Effector CD4-positive, alpha-beta T cell (primary cell): ENCODE measurements at places on chromosomes 4 and X.

- peak; percentile 69 for DNase-seq
Measured at GRCh38 chr4:742742-743311, 37.2 kb downstream of the PCGF3 start.

DNA sequence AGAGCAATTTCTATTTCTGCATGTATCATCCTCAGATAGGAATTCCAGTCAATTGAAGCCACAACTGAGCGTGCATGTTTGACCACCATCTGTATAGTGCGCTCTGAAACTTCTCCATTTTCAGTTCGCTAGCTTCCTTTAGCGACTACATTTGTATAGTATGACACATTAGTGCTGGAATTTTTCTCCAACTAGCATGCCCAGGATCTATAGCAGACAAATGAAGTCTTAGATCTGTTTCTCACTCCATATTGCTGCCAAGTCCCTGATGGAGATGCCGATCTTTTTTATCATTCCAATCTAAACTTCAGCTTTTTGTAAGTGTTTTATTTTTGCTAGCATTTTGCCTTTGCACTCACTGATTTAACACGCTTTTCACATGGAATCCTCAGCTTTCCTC, 774.8 kb upstream of the TENM3 start:
- DNase-seq: no peak

DNA sequence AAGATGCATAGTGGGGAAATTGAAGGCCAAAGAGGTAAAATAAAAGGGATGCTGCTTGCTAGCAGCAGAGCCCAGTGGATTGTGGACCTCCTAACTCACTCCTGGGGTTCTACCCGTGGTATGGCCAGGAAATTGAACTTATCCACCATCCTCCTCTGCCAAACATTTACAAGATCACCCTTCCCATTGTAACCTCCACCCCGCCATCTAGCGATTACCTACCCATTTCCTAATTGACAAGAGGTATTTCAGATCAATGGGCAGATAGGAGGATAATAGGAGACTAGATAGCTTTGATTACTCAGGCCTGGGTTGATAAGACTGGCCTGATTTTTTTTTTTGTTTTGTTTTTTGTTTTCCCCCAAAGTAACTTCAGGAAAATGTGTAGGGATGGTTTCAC, 67.8 kb downstream of the REPS2 start:
- DNase-seq: no peak

DNA sequence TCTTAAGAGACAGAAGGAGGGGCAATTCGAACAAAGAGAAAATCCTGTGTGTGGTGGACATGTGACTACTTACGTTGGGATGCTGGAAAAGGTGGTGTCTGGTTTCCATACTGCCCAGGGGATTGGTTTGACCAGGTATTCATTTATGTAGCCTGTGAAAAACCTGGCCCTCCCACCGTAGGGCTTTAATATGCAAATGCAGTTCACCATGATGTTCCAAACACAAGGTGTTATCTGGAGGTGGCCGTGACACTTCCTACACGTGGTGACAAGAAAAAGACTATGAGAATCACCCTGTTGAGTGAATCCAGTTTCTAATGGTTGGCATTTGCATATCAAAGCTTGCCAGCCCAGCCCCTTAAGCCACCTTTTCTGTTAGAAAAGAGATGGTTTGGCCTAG, 27.9 kb downstream of the UGT2B4 start:
- DNase-seq: no peak

DNA sequence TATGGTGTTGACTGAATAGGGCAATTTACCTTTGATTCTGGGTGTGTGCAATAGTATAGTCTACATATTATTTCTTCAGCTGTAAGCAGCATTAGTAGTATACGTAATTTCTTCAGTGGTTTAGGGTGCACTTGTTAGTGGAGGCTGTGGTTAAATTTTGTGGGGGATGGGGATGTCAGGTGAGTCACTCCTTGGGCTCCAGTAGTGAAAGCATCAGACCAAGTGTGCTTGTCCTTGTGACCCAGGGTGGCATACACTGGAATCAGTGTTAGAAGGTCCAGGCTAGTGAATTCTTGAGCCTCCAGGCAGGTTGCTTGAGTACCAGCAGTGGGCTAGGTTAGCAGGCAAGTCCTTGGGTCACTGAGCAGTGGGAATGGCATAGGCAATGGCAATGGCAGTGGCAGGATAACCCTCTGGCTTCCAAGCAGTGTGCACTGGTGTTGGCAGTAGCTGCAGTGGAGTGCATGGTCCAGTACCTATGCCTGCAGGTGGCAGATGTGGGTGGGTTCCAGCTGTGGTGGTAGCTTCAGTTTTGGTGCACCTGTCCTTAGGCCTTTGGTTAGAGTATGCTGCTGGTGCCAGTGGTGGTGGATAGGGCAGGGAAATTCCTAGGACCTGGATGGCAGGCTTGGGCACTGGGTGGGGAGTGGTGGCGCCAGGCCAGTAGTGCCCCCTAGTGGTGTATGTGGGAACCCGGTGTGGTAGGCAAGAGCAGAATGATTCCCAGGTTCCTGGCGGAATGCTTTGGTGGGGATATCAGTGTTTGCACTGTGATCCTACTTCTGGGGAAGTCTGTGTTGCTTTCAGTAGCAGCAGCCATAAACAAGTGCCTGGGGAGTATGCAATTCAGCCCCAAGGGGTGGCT, 531.0 kb downstream of the SMARCA1 start:
- DNase-seq: no peak

GRCh38 chr4:41458689-41459088, 79.3 kb upstream of the LIMCH1 start:
- DNase-seq: no peak

DNA sequence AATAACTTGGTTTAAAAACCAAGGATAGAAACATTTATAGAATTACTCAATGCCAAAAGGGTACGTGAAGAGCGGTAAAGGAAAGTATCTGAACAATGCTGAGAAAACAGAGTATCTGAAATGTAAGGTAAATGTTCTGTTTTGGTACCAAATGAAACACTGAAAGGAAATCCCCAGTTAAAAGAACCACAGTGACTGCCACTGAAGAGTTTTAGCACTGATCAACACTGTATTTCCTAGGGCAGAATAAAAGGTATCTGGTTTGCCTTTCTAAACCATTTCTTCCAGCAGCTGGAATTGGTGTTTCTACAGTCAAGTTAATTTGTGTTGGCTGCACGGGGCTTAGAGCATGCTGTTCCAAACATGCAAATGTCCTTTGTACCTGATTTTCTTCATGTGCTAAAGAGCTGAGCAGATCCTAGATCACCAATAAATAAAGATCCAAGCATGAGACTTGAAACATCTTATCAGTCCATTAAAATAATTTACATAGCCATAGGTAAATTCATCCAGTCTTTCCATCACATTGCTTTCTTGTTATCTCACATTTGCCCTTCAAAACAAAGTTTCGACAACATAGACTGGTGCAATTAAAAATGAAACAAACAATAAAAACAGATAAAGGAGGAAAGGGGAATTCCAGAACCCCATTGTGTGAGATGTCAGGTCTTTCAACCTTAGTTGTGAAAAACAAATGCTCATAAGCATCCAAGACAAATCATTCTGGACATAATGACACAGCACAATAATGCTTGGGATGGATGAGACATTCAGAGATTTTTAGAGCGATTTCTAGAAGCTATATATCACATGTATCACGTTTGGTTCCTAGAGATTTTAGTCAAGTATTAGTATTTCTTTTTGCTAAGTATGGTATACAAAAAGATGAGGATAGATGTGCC, 38.6 kb downstream of the MFAP3L start:
- no peak for DNase-seq

GRCh38 chr4:129748991-129749390, 653.0 kb downstream of the C4orf33 start:
- no peak for DNase-seq

DNA sequence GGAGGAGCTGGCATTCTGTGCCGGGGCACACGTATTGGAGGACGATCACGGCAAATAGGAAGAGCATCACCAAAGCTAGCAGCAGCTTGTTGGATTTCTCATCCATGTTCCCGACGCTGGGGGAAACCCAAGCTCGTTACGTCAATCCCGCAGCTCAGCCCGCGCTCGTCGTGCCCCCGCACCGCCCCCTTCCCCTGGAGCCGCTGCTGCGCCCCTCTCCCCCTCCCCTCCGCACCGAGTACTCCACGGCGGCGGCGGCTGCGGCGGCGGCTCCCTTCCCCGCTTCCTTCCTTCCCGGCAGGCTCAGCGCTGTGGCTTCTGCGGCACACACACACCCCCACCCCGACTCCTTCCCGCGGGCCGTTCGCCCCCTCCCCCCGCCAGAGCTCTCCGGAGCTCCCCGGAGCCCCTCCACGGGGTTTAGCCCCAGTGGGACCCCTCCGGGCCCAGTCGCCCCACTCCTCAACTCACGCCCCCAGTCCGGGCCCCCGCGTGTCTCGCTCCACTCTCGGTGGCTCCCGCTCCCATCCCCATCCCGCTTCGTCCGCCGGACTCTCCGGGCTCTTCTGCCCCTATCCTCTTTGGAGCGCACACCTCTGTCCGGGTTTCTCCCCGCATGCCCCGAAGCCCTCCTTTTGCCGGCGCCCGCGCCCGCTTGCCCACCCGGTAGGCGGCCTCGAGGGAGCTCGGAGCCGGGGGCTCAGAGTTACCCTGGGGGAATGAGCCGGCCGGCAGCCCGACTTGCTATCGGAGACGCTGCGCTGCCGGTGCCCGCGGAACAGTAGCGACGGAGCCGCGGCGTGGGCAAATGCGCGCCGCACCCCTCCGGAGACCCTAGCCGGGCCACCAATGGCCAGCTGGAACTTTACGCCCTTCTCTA, 978 bp downstream of the HS6ST2 start:
- no peak for DNase-seq

- no peak for DNase-seq
Measured at GRCh38 chr4:22471999-22472461, 43.8 kb downstream of the ADGRA3 start.

- no peak for DNase-seq
Measured at GRCh38 chr4:155001251-155001650, 207.2 kb upstream of the NPY2R start.

GRCh38 chrX:95718746-95719145, 965.9 kb upstream of the DIAPH2 start:
- no peak for DNase-seq

- no peak for DNase-seq
Measured at GRCh38 chr4:15587649-15588048, 67.5 kb downstream of the FBXL5 start.

GRCh38 chrX:16204538-16204937, 37.3 kb downstream of the MAGEB17 start:
- DNase-seq: no peak

- peak; percentile 80 for DNase-seq
Measured at GRCh38 chrX:48937054-48937907, 18.5 kb upstream of the PIM2 start.

GRCh38 chr4:137299281-137299680, 233.0 kb downstream of the PCDH18 start:
- DNase-seq: no peak

- DNase-seq: no peak
Measured at GRCh38 chrX:10538831-10539230, 81.6 kb downstream of the MID1 start.

- no peak for DNase-seq
Measured at GRCh38 chrX:68045008-68045577, 388.2 kb downstream of the OPHN1 start.

DNA sequence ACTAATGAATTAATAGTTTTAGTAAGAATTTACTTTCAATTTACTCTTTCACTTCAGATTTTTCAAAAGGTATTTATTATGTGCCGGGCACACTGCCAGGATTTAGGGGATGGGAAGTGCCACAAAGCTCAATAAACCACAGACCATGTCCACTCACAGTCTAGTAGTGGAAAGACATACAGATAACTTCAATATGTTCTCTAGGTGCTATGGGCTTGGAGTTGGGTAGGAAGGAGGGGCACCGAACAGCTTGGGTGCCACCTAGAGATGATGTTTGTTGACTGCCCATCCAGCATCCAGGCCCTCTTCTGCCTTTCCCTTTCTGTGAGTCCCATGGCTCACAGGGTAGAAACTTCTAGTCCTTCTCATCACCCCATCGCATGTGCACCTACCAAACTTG, 17.8 kb downstream of the MFAP3L start:
- no peak for DNase-seq

DNA sequence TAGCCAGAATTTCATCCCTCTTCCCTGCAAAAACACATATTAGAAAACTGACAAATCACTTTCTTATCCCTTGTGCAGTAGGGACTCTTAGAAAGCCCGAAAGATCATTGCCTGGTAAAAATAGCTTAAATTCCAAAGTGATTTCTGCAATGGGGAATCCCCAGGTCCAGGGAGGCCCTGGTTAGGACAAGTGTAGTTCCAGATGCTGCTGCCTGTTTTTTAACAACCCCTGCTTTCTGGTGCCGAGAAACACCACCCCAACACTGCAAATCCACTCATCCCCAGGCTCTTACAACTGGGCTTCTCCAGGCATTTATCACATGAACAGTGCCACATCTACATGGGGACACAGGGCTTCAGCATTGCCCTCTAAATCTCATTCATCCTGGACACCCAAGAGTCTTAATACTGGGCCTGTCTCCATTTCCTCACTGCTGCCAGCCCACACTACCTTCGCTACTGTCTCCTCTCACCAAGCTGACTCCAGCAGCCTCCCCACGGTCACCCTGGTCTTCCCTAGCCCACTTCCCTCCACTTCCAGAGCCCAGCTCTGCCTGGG, 112.2 kb upstream of the PSAPL1 start:
- DNase-seq: no peak

GRCh38 chr4:122203407-122203806, 51.3 kb downstream of the BLTP1 start:
- DNase-seq: no peak

- DNase-seq: no peak
Measured at GRCh38 chr4:24675721-24676389, 91.5 kb upstream of the DHX15 start.

DNA sequence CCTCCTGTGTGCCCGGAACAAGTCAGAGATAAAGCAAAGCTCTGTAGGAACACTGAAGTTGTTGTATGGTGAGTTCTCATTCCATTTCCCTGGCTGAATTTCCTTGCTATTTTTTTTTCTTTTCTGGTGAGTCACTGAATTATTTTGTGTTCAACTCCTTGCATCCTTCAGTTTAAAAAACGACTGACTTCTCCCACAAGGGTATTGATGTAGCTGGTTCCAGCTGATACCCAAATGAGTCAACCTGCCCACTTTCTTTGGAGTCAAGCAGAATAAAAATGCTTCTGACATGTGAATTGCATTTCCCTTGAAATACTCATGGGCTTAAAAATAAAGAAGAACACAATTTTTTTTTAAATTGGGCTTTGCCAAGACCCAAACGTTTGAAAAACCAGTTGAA, 85.5 kb downstream of the SHOX start:
- no peak for DNase-seq
